ENCODE measurements at places on chromosomes 5 and 9.

- no peak for DNase-seq
Observed at GRCh38 chr5:133367071-133367786, 245.1 kb downstream of the FSTL4 start.

DNA sequence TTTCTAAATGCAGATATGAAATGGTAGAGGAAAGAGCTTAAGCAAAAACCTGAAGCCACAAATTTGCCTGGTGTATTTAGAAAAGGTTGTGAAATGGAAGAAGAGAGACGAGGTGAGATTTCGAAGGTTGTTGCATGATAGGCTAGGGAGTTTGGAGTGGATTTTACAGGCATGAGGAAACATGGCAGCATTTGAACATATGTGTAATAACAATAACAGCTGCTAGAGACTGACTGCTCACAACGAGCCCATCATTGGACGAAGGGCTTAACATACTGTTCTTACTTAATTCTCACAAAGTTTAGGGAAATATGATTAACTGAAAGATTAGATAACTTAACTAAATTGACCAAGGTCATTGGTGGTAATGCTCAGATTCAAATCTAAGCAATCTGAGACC is 108.1 kb downstream of the JAKMIP2 start:
- no peak for DNase-seq

GRCh38 chr9:72980600-72981265 is 27.9 kb upstream of the ALDH1A1 start:
- no peak for DNase-seq

- DNase-seq: no peak
Observed at GRCh38 chr9:99055384-99055783, 49.5 kb upstream of the TGFBR1 start.

GRCh38 chr9:37694355-37694754 is 43.6 kb downstream of the FRMPD1 start:
- DNase-seq: no peak

Data from hematopoietic multipotent progenitor cell treated with erythropoietin and hydrocortisone succinate and interleukin-3 and kit ligand, for 17 days (in vitro differentiated cells).